ENCODE measurements at places on chromosomes 12 and 14.

DNA sequence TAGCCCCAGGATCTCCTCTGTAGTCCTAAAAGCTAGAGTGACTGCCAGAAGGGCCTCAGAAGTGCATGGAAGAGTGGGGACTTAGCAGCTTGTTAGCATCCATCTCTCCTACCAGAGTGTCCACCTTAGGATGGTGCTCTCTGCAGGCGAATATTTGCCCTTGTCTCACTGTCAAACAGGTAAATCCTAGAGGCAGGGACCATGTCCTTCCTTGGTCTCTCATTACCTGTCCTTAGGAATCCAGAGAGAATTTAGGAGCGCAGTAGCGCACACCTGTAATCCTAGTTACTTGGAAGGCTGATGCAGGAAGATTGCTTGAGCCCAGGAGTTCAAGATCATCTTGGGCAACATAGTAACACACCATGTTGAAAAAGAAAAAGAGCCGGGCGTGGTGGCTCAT lies 21.4 kb downstream of the AGAP2 start:
- no peak for DNase-seq

- peak; percentile 48 for DNase-seq
Measured at GRCh38 chr14:89700801-89701200, 253.7 kb downstream of the EFCAB11 start.

GRCh38 chr12:32261638-32262037 lies 137.7 kb upstream of the FGD4 start:
- no peak for DNase-seq

DNA sequence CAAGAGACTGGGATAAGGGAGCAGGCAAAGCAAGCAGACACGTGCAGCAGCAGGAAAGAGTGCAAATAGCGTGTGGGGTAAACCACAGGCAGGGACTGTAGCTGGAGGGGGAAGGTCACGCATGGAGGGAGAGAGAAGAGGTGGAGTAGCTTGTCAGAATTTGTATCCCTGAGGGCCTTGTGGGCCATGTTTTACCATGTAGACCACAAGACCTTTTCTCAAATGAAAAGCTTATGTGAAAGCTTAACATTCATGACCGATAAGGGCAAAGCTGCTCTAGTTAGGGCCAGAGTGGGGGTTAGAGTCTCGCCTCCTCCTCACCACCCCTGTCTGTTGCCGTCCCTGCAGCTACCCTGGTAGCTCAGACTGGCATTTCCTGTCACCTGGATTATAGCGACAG lies 152.9 kb upstream of the E2F7 start:
- DNase-seq: peak; percentile 71

- no peak for DNase-seq
Measured at GRCh38 chr14:92386637-92387036, 63.7 kb downstream of the SLC24A4 start.

GRCh38 chr14:100669468-100669867 lies 57.2 kb upstream of the DLK1 start:
- DNase-seq: no peak

DNA sequence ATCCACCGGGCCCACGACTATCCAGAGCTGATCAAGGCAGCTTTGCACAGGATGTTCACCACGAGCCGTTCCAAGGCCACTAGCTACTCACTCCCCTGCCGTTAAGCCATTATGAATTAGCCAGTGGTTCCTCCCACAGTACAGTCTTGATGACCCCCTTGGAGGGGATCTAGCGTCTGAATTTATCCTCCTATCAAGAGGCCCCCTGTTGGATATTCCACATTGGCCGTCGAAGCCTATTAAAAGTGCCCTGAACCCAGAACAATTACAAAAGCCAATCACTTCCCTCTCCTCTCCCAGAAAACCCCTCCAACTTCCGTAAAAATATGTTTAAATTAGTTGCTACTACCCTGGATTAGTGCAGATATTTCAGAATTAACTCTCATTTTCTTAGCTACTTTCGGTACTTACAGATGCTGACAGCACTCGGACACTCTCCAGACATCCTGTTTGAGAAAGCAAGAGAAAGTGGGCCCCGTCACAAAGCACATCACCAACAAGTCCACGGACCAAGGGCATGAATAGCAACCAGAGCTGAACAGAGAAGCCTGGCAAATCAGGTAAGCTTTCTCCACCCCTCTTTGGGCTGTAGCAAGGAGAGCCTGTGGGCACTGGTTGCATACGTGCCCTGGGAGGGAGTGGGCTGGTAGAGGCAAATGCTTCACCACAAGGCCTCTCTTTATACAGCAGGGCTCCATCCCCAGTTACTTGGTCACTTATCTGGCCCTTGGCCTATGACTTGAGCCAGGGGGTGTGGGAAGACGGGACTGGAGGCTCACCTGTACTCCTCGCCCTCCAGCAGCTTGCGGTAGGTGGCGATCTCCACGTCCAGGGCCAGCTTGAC lies 5.3 kb downstream of the KRT3 start:
- no peak for DNase-seq

Data from NCI-H510A treated with DMSO at 0.1 percent for 48 hours (cell line).